Spinal cord (tissue), 10 donors: ENCODE measurements at places on chromosomes 5 and 9. TPM values are rescaled to one million over a fixed set of nuclear protein-coding genes. Genes with fewer than 3 reads are reported as not detected.

Gene SREK1IP1
- total RNA-seq, result 13.6 TPM

DNA sequence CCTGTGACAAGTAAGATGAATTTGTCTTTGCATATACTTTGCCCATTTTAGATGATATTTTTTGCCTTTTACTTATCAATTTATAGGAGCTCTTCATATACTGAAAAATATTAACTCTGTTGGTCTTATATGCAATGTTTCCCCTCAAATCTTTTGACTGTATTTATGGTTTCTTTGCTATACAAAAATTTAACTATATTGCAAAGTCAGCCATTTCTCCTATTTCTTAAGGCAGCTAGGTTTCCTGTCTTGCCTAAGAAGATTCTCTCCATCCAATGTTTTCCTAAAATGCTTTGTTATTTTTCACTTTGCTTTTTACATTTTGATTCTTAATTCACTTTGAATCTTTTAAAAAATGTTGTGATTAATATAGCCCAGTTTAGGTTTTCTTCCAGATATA is 273.1 kb downstream of the NSG2 start:
- peaks cover 4% of the 10 kb centered on the region for H3K27me3 ChIP-seq
- H3K4me1 ChIP-seq, result peaks cover 5% of the 10 kb centered on the region
- DNase-seq, result no peak
- H3K27ac ChIP-seq, result no peak overlapping the region

Gene PCDHGC5
- total RNA-seq, result 5.9 TPM

DNA sequence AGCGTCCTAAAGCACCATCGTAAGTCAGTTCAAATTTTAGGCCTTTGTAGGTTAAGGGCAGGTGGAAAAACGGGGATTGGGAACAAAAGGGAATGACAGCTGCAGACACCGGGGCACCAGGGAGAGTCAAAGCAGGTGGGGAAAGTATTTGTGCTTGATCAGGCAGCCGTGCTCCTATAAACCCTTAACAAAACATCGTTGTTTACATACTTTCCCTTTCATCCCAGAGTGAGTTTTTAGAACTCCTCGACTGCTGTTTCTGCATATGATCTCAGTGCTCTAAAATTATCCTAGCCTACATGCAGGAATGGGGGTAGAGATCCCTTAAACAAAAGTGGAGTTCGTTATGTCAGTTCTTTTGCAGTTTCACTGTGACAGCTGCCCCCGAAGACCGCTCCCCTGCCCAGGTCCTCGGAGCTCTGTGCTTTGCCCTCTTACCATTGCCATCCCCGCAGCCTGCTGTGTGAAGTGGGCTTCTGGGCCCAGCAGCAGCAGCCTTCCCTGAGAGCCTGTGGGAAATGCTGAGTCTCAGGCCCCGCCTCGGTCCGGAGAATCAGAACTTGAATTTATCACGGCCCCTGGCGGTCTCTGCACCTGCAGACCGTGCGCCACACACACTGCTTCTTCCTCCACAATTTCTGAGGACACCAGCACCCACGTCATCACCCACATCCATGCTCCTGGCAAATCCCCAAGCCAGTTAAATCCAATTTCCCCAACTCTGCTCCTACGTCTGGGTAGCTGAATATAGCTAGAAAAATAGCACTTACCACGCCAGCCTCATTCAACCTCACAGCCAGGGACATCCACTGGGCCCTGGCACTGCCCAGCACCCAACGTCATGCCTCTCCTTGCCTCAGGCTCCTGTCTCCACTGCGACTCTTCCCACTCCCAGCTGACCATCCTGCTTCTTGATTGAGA is 86.8 kb downstream of the NSUN2 start:
- DNase-seq, result no peak
- peaks cover 4% of the 10 kb centered on the region for H3K4me1 ChIP-seq
- peaks cover 2% of the 10 kb centered on the region for H3K27me3 ChIP-seq
- no peaks in the 10 kb centered on the region for H3K36me3 ChIP-seq
- no peak overlapping the region for H3K27ac ChIP-seq

Gene SOX30
- 0.22 TPM for total RNA-seq

GRCh38 chr9:16519001-16519400 is 351.5 kb downstream of the BNC2 start:
- H3K27ac ChIP-seq, result no peak overlapping the region
- H3K36me3 ChIP-seq, result no peaks in the 10 kb centered on the region
- peaks cover 5% of the 10 kb centered on the region for H3K4me1 ChIP-seq
- H3K4me3 ChIP-seq, result no peak overlapping the region
- no peak for DNase-seq

GRCh38 chr9:13993632-13994185 is 320.2 kb downstream of the NFIB start:
- H3K27me3 ChIP-seq, result no peaks in the 10 kb centered on the region
- no peak overlapping the region for H3K27ac ChIP-seq
- no peaks in the 10 kb centered on the region for H3K36me3 ChIP-seq
- H3K4me1 ChIP-seq, result no peaks in the 10 kb centered on the region
